ENCODE measurements at places on chromosomes 4 and X.

DNA sequence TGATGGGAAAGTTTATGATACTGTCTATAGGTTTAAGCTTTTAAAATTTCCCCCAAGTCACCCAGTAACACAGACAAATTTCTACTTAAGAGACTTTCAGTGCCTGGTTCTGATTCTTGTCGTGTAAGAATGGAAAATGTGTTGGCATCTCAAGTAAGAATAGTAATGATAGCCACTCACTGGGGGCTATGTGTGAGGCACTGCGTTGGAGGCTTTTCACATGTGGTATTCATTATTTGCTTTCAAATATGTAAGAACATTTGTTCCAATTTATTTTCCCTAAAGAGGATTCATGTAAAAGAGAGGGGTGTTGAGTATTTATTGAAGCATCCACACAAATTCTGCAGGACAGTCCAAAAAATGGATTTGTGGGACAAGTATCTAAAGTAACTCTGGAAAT is 143.6 kb downstream of the FNIP2 start:
- DNase-seq: no peak

- DNase-seq: no peak
Measured at GRCh38 chr4:1727117-1728031, 6.1 kb downstream of the TACC3 start.

- DNase-seq: peak; percentile 0
Measured at GRCh38 chr4:46016306-46016705, 107.5 kb downstream of the GABRG1 start.

- peak; percentile 86 for DNase-seq
Measured at GRCh38 chrX:72045141-72045540, 86.6 kb downstream of the RTL5 start.

DNA sequence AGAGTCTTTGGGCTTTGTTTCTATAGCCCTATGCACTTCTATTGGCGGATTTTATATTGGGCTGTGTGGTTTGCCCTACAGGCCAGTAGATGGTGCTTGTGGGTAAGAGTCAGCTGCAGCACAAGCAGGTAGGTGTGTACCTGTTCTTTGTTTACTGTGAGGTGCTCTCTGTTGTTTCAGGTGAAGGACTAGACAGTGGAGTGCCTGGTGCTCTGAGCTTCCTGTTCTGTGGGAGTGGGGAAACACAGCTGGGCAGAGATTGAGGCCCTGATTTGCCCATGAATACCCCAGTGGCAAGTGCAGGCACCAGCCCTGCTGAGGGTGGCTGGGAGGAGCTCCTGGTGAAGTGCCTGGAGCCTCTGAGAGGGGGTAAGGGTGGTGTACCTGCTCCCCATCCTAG is 26.3 kb upstream of the UCP1 start:
- peak; percentile 79 for DNase-seq

DNA sequence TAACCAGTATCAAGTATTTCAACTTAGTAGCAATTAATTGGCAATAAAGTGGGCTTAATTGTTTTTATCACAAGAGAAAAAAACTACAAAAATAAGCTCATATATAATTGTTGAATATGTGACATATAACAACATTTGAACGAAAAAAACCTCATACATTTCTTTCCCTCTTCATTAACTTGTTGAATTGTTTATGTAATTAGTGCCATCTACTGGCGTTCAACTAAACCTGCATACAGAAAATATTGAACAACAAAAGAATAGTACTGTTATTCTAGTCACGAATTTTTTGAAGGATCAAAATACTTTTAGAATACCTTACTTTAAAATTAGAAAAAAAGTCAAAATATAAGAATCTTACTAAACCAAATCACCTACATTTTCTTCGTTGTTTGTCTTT is 586.5 kb upstream of the FTHL17 start:
- DNase-seq: peak; percentile 11

DNA sequence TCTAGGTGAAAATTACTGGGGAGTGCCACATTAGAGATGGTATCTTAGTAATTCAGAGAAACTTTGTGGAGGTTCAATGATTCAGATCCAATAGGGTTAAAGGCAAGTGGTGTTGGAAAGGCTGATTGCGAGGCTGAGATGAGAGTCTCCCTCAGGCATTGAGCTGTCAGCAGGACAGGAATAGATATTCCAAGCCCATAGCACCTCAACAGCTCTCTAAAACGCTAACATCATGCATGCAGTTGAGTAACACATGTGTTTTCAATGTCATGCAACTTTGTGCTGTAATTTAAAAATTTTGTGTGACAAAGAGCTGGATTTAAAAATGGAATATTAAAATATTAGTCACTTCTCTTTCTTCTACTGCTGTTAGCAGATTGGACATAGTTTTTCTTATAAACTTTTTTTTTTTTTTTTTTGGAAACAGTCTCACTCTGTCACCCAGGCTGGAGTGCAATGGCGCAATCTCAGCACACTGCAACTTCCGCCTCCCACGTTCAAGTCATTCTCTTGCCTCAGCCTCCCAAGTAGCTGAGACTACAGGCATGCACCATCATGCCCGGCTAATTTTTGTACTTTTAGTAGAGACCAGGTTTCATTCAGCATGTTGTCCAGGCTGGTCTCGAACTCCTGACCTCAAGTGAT is 173.5 kb upstream of the C1QTNF7 start:
- no peak for DNase-seq

Data from mesendoderm (in vitro differentiated cells).